ENCODE measurements at places on chromosomes 13 and 19.

GRCh38 chr19:33946535-33947264 is 150.0 kb downstream of the KCTD15 start:
- DNase-seq: no peak

- DNase-seq: no peak
Measured at GRCh38 chr19:17679526-17680229, 8.5 kb downstream of the UNC13A start.

DNA sequence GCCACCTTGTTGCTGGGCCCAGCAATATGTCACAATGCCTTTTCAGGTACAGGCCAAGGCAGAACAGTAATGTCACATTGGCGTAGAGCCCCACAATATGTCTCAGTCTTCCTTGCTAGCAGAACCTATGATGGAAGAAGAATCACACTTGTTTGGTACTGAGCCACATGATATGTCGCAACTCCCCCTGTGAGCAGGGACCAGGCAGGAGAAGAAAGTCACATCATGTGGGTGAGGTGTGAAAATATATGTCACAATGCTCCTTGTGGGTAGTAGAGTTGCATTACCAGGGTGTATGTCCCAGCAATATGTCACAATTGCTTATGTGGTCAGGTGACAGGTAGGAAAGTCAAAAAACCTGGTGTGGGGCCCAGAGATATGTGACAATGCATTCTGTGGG is 7.1 kb upstream of the ZNF91 start:
- no peak for DNase-seq

DNA sequence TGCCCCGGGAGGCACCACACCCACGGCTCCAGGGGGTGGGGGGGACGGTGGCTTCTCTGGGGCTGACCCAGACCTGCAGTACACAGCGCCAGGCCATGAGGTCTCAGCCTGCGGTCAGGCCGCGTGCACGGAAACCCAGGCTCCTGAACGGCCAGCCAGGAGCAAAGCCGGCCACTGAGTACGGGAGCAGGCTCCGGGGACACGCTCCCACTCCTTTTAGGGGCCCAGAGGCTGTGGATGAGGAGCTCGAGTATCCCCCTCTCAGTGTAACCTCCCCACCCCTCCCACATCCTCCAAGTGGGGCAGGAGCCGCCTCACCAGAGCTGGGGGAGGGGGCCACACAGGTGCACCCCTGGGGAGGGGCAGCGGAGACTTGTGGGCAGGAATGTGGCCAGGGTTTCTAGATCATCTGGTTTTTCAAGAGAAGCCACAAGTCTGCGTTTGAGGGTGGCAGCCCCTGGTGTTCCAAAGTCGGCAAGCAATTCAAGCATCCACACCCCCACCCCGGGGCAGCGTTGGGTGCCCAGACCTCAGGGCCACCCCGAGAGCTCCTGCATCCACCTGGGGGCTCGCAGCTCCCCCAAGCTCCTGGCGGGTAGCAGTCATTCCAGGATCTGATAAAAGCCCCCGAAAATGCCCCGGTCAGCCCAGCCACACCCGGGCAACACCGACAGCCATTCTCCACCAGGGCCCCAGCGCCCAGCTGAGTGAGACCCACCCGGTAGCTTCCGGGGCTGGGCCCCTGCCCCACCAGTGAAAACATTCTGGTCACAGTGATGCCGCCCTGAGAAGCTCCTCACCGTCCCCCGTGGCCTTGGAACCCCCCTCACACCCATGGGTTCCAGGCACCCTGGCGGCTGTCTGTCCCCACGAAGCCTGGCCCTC is 6.1 kb downstream of the SBNO2 start:
- DNase-seq: no peak

GRCh38 chr13:77925616-77926015 is 7.0 kb upstream of the EDNRB start:
- DNase-seq: no peak

DNA sequence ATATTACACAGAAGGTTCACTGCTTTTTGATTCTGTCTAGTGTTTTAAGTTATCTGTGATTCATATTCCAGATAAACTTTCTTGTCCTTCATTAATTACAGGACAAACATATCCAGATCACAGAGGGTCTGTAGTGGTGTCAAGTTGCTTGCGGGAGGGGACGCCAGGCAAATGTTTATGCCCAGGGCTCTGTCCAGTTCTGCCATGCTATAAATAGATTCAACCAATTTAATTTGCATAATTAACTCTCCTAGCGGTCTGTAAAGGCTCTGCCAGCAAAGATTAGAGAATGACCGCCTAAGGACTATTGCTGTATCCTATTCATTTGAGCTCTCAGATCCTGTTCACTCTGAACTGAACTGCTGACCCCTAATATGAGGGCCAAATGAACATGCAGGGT is 59.7 kb upstream of the TRPC4 start:
- no peak for DNase-seq
